GM23248 (cell line): ENCODE measurements at places on chromosomes 6 and 20. TPM values are rescaled to one million over a fixed set of nuclear protein-coding genes. Genes with fewer than 3 reads are reported as not detected.

Gene WFDC10B
- not detected in 2 replicates for polyA plus RNA-seq

- no peak for DNase-seq
Measured at GRCh38 chr6:39003072-39003471, 45.5 kb upstream of the GLP1R start.

DNA sequence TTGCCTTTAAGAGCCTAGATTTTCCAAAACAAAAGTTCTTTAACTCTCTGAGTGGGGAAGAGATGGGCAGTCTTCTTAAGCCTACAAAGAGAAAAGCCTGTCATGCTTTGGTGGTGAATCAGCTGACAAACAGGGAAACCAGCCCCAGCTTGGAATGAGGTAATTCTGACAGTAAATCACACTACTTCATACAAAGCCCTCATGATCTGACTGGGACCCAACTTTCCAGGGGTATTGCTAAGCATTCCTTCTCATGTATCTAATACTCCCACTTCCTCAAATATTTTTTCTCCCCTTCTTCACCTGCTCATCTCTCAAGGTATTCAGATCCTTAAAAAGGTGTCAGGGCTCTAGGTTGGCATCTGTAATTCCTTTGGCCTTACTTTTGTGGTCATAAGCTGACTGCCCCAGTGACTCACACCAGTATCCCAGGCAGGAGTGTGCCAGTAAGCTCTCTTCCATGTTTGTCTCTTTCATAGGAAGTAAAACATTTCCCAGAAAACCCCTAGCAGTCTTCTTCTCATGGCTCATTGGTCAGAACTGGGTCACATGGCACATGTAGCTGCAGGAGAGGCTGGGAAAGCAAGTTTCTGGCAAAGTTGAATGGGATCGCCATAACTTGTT lies 15.0 kb upstream of the TBC1D22B start:
- DNase-seq = peak; percentile 97

DNA sequence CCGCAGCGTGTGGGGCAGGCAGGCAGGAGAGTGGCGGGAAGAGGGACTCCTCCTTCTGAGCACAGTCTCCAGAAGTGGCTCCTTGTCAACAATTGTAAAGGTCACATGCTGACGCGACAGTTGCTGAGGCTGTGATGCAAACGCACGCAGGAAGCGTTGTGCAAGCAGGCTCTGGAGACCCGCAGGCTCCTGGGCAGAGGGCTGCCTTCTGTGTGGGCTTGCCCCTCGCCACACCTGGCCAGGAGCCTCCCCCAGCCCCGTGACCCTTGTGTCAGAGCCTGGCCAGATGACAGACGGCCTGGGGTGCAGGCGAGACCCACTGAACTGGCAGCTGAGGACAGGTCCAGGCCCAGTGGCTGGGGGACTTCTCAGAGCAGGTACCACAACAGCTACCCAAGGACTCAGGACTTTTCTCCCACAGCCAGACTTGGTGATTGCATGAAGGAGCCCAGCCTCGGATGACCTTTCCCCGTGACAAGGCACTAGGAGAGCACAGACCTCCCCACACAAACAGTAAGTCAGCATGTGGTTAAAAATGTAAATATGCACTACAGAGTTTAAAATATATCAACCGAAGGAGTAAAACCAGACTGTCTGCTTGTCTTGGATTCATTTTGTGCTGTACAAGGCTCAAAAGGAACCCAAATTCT lies 222.1 kb upstream of the RREB1 start:
- no peak for DNase-seq

Gene SLC22A1
- polyA plus RNA-seq = not detected in 2 replicates
